Cardiac fibroblast (primary cell): ENCODE measurements at places on chromosomes 2 and 18.

DNA sequence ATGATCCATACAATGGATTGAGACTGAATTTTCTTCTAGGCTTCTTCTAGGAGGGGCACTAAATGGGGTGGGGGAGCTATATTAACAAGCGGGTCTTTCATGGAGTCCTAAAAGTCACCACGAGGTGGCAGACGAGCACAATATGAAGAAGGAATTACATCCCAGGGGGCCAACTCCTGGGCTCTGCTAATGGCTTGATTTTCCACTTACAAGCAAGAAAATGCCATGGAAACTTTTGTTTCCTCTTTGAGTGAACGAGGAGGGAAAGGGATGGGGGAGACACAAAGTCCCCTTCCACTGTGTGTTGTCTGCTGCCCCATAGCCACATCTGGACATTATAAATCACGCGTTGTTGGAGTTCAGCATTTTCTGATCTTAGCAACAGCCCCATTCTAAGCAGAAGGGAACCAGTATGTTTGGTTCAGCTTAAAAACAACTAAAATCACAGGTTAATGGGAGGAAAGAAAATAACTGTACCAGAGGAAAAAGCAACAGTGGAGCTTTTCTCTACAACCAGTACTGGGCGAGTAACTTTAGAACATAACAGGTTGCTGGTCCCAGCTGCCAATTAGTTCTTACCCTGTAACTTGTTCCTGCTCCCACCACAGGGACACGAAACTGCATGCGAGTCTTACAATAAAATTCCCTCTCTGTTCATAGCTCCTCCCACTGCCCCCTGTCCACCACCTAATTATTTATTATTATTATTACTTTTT lies 285.0 kb upstream of the PARD3B start:
- DNase-seq, result peak; percentile 84

- no peak for DNase-seq
Observed at GRCh38 chr2:82395531-82395930, 2063.5 kb downstream of the SUCLG1 start.

GRCh38 chr18:55400590-55401541 lies 187.1 kb downstream of the TCF4 start:
- peak; percentile 48 for DNase-seq

GRCh38 chr18:10878703-10879102 lies 270.7 kb downstream of the PIEZO2 start:
- no peak for DNase-seq

DNA sequence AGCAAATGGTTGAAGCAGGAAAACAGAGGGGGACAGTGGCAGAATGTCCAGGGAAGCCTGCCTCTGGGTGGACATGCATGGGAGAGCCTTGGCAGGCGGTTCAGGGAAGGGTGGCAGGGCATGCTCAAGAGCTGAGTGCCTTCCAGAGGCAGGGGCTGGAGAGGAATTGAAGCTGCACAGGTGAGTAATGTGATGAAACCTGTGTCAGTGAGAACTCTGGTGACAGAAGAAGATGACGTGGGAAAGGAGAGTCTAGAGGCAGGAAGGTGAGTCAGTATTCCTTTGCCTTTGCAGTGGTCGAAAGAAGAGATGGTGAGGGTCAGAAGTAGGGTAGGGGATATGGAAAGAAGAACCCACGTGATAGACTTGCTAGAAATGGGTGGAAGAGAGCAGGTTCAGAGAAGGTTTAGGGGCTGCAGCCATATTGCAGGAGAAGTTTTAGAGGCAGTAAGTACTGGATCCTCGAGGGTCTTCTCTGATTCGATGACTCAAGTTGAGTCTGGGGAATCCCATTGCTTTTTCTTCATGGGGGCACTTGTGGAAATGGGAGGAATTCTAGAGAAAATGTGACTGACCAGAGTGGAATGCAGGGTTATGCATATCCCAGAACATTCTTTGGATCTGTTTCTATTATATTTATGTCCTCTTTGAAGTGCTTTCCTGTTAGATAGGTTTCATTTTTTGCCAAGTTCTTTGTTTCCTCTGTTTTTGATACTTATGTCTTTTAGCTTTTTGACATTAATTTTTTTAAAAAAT lies 37.4 kb downstream of the TMEM87B start:
- peak; percentile 75 for DNase-seq

DNA sequence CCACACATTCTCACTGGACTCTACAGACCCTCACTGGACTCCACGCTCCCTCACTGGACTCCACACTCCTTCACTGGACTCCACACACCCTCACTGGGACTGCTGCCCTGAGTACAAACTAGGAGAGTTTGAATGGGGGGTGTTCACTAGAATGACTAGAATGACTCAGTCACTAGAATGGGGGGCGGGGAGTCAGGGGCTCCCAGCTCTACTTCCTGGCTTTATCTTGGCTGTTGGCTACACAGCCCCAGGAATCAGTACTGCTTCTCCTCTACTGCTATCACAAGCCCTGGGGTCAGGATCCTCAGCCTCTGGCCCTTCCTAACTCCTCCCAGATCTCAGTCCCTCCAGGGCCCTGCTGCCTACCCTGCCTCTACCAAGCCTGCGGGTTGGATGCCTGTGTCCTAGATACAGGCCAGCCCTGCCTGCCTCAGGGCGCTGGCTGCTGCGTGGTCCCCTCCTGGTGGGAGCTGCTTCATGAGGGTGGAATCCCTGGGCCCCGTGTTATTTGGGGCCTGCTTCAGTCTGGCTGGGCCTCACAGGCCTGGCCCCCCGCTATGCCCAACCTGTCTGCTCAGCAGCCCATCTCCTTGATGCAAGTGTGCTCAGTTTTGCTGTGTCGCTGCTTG lies 7.8 kb downstream of the PTMA start:
- peak; percentile 52 for DNase-seq

DNA sequence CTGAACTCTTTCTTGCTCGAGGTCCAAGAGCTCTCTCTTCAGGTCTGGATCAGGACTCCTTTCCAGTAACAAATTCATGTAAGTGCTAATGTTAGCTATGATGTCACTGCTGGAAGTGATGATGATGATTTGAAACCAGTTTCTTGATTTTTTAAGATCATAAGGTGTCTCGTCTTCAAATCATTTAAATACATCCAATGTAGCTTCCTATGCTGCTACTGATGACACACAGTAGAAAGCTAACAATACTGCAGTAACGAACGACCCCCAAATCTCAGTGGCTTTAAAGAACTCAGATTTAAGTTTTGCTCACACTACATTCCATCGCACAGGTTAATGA lies 13.0 kb upstream of the LTBP1 start:
- no peak for DNase-seq

- DNase-seq, result no peak
Observed at GRCh38 chr2:129698593-129698992, 280.9 kb upstream of the RAB6C start.

DNA sequence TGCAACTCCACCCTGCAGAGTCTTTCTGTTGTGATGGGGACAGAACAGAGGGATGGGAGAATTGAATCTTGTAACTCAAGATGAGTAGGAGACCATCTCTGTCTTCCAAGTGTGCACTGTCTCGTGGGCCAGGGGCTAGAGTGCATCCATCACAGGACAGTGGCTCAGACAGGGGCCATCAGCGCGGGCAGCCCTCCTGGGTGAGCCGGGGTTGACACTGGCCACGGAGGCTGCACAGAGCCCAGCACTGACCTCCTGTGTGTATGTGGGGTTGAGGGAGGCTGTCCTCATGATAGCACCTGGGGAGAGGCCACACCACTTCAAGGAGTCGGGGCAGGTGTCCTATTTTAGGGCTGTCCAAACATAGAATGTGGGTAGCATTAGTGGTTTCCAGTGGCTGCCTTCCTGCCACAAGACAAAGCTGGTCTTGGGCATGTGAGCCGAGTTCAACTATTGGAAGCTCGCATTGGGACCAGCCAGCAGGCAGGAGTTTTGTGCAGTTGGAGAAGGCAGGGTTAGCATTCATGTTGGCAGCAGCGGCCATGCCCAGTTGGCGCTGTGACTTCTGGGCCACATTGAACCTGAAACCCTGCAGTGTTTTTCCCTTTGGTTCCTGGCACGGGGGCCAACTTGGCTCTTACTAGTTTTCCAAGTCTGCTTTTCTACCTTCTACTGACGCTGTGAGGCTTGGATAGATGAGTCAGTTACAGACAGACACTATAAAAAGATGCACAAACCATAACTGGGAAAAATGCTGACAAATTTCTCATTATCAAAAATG lies 45.3 kb downstream of the ACOXL start:
- no peak for DNase-seq

DNA sequence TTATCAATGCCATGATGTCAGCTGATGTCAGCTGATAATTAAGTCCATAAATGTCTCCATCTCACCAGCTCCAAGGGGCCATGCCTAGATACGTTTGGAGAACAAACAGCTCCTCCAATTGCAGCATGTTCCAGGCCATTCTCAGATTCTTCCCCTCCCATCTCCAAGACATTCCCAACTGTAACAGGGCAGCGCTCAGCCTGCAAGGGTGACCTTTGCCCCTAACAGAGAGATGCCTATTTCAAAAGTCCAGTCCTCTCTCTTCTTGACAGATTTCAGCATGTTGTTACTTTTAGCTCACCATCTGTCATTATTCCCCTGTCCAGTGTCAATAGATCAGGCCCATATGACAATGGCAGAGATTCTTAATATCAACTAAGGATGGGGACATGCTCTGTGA lies 9.9 kb downstream of the PSD4 start:
- no peak for DNase-seq

- no peak for DNase-seq
Observed at GRCh38 chr2:128157644-128158043, 66.6 kb downstream of the UGGT1 start.
